Aorta (tissue), 5 donors: ENCODE measurements at places on chromosomes 12 and 14.

- DNase-seq, result peak; percentile 89
Measured at GRCh38 chr12:124928095-124928911, 13.9 kb upstream of the UBC start.

- no peak for DNase-seq
Measured at GRCh38 chr14:104352493-104353220, 214.3 kb downstream of the KIF26A start.

DNA sequence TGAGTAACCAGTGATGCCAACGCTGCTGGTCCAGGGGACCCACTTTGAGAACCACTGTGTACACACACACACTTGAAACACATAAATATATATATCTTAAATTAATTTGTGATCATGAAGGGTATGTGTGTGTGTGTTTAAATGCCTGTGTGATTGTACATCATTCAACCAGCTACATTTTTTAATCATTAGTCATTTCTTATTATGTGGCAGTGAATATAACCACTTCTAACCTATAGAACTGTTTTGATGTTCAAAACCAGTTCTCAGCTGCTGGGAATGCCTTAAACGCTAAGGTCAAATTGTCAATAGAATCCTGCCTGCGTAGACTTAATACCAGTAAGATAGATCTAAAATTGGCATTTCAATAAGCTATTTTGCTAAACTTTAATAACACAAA lies 330.0 kb downstream of the SYT1 start:
- DNase-seq, result no peak

GRCh38 chr12:54641554-54641953 lies 6.6 kb downstream of the DCD start:
- DNase-seq, result no peak

GRCh38 chr12:124296295-124296915 lies 1.5 kb downstream of the RFLNA start:
- peak; percentile 46 for DNase-seq

DNA sequence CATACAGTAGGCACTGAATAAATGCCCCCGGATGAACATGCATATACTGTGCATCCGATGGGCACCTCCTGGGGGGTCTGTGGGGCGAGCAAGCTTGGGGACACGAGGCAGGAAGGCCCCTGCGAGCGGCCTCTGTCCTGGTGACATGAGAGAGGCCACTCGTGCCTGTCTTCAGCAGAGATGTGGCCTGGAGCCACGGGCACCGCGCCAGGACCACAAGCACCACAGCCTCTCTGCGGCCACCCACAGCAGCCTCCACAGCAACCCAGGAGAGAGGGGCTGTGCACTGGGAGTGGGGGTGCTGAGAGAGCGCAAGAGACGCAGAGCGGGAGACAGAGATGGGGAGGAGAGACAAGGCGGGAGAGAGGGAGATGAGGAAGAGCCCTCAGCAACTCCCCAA lies 118.5 kb downstream of the RFLNA start:
- no peak for DNase-seq

DNA sequence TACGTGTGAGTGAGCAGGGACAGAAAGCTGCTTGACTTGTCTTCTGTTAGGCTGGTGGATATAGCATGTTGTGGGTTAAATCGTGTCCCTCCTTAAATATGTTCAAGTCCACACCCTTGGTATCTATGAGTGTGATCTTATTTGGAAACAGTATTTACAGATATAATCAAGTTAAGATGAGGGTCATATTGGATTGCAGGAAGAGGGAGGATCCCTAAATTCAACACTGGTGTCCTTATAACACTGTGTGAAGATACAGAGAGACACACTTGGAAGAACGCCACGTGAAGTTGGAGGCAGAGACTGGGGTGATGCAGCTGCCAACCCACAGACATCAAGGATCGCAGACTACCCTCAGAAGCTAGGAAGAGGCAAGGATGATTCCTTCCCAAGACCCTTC lies 275.2 kb upstream of the SSTR1 start:
- no peak for DNase-seq

- peak; percentile 56 for DNase-seq
Measured at GRCh38 chr12:44874981-44875416, 1.1 kb downstream of the NELL2 start.

DNA sequence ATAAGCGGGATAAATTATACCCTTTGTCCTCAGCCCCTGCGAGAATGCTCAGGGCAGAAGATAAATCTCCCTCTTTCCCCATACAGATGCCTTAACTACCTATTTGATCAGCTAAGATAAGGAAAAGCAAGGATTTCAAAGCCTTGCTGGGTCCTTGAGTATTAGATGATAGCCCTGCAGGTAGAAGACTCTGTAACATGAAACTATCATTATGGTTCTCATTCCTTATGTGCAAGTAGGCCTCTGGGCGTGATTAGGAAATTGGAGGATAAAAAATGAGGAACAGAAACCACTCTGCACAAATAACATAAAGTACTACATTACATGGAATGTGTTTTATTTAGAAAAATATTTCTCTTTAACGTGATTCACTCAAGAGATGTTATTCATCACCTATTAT lies 14.5 kb upstream of the WDR89 start:
- DNase-seq, result no peak

- no peak for DNase-seq
Measured at GRCh38 chr14:77219591-77219990, 38.0 kb downstream of the TMEM63C start.

DNA sequence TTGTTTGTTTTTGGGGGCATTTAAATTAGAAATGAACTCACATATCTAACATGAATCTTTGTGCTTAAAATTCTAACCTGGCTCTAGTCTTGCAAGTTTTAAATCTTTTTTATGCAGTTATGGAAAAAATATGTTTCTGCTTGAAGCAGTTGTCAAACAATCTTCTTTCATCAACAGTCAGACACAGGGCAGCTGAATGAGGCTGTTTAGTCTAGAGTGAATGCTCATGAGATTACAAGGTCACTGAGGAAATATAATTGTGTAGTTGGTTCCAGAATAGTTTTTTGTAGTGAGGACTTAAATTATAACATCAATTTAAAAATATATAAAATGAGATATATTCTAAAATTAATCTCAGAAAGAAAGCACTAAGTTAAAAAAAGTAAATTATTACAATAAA lies 76.5 kb downstream of the TRMT5 start:
- DNase-seq, result no peak

DNA sequence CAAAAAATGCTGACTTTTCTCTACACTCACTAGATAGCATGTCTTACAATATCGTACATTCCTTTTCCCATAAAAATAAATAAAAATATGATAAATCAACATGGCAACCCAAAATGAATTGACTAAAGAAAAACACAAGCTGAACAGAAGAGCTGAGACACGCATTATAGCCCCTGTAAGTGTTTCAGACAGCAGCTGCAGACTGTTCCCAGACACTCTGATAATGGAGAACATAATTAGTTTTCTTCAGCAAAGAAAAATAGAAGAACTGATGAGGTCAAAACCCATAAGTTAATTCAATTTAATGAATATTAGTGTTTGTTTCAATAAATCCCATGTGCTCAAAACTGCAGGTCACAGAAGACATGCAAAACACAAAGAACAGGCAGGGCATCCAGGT lies 23.8 kb downstream of the ST8SIA1 start:
- DNase-seq, result no peak

DNA sequence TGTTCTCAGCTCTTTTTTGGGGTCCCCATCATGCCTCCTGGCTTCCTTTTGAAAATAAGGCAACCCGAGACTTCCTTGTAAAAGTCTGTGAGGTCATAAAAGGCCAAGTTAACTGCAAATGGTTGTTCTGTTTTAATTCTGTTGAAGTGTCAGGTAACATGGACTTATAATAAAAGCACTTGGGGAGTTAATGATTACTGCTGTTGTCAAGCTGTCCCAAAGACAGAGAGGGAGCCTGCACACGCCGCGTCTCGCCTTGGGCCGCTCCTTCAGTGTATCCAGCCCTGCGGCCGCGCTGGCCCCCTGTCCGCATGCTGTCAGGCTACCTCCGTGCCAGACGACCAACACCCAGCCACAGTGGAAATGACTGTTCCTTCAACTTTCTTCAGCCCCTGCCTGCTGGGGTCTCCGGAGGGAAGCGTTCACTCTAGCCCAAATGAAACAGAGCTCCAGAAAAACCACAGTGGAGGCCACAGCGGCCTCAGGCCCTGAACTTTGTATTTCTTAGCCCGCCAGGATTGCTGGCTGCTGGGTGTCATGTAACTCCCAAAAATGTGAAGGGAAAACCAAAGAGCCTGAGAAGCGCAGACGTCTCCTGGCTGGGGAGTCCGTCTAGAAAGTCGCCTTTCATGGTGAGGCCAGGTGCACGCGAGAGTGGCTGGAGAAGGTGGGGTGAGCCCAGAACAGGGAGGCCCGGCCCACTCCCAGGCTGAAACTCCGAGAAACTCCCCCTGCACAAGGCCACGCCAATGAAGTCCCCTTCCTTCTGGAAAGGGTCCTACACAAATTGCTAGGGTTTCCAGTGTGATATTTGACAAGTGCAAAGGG lies 189.1 kb downstream of the ZFP36L1 start:
- DNase-seq, result no peak

GRCh38 chr12:48813465-48814261 lies 4.6 kb upstream of the CACNB3 start:
- peak; percentile 57 for DNase-seq

DNA sequence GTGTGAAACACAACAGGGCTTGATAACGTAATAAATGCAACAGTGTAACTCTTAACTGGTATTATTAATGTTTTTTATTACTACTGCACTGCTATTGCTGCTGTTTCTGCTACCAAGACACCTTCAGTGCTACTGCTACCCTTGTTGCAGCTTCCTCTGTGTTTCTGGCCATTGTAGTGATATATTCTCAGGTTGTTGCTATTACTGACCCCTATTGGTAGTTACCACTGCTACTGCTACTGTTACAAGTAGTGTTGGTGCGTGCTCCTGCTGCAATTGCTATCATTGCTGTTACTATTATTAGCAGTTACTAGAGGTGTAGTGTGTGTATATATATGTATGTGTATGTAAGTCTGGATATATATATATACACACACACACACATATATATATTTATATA lies 87.2 kb upstream of the PTPRB start:
- no peak for DNase-seq

GRCh38 chr12:14880890-14881453 lies 4.7 kb downstream of the MGP start:
- no peak for DNase-seq

GRCh38 chr14:68546839-68547238 lies 246.0 kb downstream of the ZFP36L1 start:
- DNase-seq, result no peak

DNA sequence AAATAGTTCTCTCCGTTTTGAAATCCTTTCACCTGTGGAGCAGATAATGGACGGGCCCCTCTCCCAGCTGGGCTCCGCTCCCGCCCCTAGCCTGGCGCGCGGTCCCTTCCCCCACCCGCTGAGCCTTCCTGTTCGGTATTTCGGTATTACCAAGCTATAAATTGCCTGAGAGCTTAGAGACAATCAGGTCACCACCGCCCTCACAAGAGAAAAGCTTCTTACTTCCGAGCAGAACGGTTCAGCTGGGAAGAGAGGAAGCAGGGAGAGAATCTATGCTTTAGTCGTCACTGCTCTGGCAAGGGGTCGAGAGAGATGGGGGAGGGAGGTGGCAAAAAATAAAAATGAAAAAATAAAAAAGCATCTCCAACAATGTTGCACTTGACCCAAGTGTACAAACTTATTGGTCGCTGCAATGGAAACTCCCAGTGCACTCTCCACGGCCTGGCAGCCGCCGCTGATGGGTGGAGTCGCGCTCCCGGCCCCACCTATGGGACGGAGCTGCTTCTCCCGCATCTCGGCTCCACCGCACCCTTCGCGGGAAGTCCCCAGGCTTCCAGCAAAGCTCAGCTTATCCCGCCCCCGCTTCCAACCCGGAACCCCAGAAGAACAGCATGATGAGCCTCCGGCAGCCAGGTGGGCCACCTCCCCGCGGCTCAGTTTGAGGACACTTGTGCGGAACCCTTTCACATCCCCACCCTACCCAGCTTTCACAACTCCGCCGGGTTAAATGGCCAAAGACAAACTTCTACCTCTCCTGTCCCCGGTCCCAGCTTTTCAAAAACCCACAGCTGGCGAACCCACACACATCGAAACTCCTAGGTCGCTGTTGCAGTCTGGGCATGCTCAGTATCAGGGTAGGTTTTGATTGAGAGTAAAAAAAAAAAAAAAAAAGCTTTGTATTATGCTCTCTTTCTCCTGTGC lies 832 bp upstream of the SYT1 start:
- DNase-seq, result peak; percentile 46

DNA sequence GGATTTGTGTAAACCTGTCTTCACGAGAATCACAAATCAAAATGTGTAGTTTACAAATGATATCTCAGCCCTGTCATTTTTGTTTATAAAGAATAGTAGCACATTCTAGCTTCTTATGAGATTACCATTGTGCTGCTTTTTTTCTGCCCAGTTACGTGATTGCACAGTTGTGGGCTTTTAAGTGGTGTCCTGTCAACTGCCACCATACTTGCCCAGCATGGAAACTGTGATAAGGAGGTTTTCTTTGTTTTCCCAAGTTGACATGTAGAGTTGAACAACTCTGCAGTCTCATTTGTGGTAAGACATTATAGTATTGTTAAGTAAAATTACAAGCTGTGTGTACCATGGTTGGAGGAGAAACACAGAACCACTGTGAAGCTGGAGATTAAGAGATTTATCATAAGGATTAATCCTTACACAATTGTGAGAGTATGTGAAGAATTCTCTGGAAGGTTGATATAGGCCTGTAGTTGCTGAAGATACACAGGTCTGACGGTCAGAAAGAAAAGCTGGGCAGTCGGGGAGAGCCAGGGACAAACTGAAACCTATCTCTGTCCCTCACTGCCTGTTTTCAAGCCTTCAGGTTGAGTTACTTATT lies 12.2 kb downstream of the CHURC1 start:
- no peak for DNase-seq

- no peak for DNase-seq
Measured at GRCh38 chr14:68873376-68873775, 80.5 kb upstream of the ZFP36L1 start.

- no peak for DNase-seq
Measured at GRCh38 chr14:99261912-99262787, 9.8 kb downstream of the BCL11B start.

DNA sequence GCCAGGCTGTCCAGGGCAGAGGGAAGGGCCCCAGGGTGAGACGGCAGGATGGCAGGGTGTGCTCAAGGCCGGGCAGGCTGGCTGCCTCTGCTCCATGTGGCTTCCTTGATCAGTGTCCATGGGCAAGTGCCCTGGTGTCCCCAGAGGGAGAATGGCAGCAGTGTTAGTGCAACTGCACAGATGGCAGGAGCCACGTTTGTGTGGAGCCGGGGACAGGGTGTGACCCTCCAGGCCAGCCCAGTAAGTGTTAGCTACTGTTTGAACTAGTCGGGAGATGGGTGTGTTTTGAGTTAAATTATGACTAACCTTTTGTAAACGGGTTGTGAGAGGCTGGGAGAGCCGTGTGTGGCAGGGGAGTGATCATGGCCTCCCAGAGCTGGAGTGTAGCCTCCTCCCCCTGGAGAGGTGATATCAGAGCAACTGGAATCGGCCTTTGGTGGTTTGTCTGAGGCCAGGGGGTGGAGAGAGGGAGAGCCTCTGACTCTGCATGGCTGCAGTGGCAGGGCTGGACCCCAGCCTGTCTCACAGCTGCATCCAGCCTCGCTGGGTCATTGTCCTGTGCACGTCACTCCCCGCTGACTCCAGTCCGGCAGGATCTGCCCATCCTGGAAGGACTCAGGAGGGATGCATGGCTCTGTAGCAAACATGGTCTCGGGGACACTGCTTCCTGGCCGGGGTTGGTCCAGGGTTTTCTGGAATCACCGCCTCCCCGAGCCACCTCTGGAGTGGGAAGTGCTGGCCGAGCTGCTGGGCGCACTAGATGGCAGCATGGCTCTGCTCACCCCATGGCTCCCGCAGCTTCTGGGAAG lies 27.8 kb downstream of the AACS start:
- no peak for DNase-seq

GRCh38 chr12:27347779-27348178 lies 15.1 kb downstream of the BMAL2 start:
- no peak for DNase-seq

- DNase-seq, result no peak
Measured at GRCh38 chr14:88895116-88895515, 70.7 kb downstream of the TTC8 start.
